Right forelimb (tissue), 1 donor: ENCODE measurements at places on chromosomes 1 and 21.

- no peak for DNase-seq
Observed at GRCh38 chr1:204896023-204896422, 25.4 kb downstream of the NFASC start.

- DNase-seq: no peak
Observed at GRCh38 chr21:19048098-19048672, 644.6 kb upstream of the TMPRSS15 start.

GRCh38 chr1:150563340-150564038 lies 14.3 kb downstream of the ADAMTSL4 start:
- peak; percentile 54 for DNase-seq

DNA sequence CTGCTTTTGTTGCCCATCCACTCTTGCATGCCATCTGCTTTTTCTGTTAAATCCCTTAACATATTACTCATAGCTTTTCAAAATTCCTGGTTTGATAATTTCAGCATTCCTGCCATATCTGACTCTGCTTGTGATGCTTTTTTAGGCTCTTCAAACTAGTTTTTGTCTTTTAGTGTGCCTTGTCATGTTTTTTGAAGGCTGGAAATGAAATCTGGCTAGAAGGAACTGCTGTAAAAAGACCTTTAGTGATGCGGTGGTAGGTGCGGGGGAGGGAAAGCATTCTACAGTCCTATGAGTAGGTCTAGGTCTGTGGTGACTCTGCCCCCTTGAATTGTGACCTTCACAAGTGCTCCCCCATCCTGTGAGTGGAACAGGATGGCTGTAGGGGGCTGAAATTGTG lies 15.0 kb upstream of the S100B start:
- DNase-seq: no peak

DNA sequence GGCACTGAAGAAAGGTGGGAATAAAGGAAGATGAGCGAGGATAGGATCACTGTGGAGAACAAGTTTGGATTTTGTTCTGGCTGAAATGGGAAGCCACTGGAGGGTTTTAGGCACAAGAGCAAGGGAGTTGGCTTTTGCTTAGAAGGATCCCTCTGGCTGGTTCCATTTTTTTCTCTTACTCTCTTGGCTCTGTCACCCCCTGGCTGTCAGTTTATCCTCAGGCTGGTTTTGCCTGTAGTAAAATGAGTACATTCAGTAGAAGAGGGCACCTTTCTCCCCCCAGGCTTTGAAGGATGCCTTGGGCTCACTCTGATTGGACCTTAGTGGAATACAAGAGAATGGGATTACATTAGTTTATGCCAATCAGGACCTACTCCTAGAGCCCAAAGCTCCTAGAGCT lies 17.1 kb downstream of the CACHD1 start:
- no peak for DNase-seq
